DMS 273 treated with DMSO at 0.1 percent for 48 hours (cell line): ENCODE measurements at places on chromosomes 12 and 14.

GRCh38 chr12:127600211-127600610, 666.8 kb upstream of the TMEM132C start:
- DNase-seq: no peak

DNA sequence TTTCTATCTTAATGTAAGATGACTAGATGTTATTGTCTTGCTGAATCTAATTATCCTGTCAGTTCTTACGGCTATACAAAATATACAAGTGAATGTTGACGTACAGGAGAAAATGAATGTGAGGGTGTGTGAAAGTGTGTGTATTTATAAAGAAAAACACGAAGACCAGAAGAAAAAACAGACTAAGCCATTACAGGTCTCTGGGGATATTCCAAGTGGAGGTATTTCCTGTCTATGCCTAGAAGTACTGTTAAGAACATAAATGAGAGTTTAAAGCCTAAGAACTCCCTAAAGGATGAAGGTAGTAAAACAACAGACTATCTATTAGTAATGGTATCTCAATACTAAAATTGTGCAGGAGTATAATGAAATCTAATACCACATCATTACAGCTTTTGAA, 7.6 kb downstream of the MDM1 start:
- no peak for DNase-seq

DNA sequence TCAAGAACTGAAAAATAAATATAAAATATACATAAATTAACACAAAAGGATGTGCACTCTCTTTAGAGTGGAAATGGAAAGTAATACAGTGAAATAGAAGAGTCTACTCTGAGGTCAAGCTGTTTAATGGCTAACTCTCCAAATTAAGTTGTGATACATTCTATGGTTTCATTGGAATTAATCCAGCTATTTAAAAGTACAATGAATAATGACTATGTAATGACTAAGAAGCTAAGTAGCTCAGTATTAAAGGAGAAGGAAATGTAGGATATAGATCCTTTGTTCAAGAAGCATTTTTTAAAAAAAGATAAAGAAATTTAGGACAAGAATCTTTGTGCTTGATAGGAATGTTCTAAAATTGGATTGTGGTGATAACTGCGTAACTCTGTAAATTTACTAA, 85.3 kb downstream of the LRP6 start:
- DNase-seq: no peak

GRCh38 chr14:103207388-103208072, 84.3 kb downstream of the TNFAIP2 start:
- DNase-seq: no peak

DNA sequence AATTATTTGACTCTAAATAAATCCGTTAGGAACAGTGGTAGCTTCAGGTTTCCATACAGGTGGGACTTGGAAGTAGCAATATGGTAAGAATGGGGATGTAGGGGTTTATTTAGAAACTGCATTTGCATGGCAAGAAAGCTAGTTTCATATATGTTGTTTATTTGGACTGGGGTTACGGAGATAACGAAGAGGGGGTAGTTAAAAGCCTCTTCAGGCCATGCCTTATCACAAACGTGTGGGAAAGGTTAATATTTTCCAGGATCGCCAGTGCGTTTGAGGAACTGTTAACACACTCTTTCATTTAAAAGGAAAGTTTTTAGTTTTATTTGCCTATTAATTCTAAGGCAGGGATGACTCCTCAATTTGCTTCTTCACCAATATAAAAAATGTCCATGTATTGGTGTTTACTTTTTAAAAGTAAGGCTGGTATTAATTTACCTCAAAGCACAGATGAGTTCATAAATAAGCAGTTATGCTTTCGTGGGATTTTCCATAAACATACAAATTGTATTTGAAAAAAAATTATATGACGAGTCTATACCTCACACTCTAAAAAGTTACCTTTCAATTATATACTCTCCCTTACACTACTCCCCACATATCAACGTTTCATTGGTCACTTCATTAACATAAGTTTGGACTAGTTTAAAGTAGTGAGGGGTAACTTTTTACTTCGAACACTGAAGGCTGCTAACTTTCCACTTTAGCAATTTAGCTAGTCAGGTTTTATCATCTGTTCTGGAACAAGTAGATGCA, 814 bp downstream of the RAB2B start:
- DNase-seq: no peak
